Skeletal muscle cell (primary cell): ENCODE measurements at places on chromosomes 5 and 9.

GRCh38 chr5:98510143-98510985 is 263.1 kb upstream of the RGMB start:
- no peak for DNase-seq

- DNase-seq, result no peak
Observed at GRCh38 chr5:82331557-82331956, 53.4 kb upstream of the RPS23 start.

DNA sequence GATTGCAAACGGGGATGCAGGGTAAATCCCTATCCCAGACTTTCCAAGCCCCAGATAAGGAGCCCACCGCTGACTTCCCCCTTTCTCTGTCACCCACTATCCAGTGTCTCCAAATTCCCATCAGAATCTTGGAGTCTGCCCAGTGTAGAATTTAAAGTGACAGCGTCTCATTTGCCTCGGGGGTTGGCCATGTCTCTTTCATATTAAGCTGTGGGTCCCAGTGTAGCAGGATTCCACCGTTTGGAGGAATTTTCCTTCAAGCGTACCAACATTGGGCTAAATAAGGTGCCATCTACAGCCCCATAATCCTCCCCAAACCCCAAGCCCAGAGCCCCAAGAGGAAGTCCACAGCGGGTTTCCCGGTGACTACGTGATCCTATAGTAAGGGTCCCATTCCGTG is 1.1 kb downstream of the BRINP1 start:
- no peak for DNase-seq

DNA sequence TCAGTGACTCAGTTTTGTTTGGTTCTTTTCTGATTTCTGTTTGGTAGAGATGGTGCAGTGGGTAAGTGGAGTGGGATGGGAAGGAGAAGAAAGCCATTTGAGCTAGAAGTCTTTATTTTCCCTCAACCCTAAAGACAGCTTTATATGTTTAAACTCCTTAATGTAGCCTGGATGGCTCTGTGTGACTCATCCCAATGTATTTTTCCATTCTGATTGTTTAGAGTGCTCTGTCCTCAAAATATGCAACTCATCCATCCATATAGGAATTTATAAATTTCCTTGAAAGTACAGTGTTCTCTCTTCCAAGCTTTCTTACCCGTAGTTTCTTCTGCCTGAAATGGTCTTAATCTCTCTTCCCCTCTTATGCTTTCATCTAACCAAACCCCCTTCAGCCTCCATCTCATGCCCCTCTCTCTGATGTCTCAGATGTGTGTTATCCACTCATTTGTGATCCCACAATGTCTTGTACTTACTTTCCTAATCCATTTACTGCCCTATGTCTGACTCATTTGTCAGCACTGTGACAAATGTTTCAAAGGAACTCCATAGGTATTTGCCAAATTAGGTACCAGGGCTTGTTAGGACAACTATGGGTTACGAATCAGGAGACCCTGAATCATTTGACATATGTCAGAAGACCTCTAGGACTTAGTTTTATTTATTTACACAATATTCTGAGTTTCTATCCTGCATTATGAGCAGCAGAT is 217.5 kb upstream of the SGCD start:
- no peak for DNase-seq

GRCh38 chr5:128711216-128711615 is 173.2 kb upstream of the FBN2 start:
- DNase-seq, result no peak

- DNase-seq, result no peak
Observed at GRCh38 chr5:177427919-177428573, 1.6 kb downstream of the GRK6 start.

DNA sequence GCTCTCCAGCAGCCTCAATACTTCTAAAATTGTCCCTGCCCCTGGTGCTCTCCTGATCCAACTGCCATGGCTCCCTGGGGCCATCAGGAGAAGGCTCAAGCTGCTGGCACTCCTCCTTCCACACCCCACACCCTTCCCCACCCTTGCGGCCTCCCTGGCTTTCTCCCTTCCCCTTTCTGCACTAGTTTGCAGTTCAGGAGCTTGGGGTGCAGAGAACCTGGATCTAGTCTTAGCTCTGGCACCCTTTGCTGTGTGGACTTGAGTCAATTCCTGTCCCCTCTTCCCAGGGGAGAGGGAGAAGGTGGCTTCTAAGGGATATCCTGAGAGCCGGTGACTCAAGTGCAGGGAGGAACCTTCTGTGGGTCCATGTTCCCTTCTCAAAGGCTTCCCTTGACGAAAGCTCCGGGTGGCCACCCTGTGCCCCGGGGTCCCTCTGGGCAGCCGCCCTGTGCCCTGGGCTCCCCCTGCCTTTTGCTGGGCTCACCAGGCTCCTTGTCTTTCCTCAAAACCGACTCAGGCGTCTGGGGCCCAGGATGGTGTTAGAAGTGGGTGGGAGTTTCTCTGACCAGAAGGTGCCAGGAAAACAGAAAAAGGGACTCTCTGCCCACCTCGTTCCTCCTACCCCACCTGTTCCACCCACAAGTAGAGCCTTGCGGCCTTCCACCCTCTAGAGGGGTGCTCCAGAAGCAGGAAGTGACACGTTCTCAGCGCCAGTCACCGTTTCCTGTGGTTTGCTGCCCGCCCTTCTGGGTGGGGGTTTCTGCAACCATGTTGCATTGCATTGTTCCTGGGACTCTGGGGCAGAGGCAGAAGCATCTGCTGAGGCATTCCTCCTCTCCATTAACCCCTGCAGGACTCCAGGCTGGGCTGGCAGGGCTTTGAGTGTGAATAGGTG is 15.0 kb downstream of the GLIPR2 start:
- no peak for DNase-seq

DNA sequence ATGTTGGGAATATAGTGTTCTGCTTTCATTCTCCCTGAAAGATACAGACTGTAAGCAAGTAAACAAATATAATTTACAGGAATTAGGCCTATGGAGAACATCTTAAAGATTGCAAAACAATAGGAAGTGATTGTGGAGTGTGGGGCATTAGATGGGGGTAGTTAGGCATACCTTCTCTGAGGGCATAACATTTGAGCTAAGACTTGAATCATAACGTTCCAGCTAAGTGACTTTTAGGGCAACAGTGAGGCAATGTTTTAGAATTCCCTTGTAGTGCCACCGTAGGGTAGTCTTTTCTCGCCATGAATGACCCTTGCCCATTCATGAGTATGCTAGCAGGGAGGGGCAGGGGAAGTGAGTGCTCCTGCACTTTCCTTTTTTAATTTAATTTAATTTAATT is 173.3 kb downstream of the SPATA31D1 start:
- DNase-seq, result no peak

- no peak for DNase-seq
Observed at GRCh38 chr5:143040622-143041021, 270.4 kb downstream of the ARHGAP26 start.

DNA sequence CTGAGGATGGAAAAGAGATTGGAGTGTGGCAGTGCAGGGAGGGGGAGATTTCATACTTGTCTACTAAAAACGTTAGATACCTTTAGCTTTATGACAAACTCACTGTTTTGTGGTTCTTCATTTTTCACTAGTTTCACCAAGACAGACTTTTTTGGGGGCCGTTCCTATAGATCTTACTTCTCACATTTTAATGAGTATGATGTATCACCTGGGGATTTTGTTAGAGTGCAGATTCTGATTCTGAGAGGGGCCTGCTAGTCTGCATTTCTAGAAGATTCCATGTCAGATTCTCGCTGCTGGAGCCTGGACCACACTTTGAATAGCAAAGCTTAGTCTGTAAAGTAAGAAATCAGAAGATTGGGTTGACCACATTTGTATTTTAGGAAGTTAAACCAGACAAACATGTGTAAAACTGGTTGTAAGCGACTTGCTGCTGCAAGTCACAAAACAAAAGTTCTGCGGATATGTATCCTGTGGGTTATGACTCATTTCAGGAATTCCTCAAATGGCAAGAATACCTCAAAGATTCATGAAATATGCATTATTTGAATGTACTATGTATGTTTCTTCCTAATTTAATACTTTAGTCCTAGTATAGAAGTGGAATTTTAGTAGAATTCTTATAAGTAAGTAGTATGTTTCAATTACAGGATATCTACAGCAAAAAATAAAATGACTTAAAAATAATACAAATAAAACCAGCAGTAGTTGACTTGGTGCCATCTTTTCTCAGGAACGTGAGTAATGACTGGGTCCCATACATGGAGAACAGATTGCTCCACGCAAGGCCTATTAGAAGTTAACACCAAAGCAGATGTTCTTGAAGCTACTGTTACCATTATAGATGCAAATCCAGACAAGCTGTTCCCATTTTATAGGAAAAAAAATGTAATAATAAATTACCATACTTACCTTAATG is 27.8 kb downstream of the NFIL3 start:
- DNase-seq, result peak; percentile 74

DNA sequence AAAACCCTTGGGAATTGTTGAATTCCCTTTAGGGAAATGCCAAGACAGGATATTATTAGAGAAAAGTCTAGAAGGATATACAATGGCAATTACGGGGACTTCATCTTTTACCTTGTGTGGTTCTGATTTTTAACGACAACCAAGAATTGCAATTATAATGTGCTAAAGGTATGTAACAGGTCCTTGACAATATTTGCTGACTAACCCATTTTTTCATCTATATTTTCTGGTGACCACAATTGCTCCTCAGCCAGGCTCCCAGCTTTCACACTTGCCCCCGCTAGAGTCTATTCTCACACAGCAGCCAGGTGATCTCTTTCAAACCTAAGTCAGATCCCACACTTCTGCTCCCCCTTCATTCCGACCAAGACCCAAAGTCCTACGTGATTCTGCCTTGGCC is 34.3 kb downstream of the BARHL1 start:
- DNase-seq, result no peak

DNA sequence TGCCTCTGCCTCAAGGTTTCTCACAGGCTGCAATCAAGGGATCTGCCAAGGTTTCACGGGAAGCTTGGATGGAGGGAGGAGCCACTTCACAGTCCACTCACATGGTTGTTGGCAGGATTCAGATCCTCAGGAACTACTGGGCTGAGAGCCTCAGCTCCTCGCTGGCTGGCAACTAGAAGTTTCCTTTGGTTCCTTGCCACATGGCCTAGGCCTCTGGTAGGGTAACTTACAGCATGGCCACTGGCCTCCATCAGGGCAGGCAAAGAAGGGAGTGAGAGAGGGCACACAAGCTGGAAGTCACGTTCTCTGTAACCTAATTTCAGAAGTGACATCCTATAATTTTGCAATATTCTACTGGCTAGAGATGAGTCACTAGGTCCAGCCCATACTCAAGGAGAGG is 32.2 kb downstream of the SPOCK1 start:
- DNase-seq, result no peak

- DNase-seq, result no peak
Observed at GRCh38 chr5:88799938-88800535, 82.9 kb downstream of the MEF2C start.

DNA sequence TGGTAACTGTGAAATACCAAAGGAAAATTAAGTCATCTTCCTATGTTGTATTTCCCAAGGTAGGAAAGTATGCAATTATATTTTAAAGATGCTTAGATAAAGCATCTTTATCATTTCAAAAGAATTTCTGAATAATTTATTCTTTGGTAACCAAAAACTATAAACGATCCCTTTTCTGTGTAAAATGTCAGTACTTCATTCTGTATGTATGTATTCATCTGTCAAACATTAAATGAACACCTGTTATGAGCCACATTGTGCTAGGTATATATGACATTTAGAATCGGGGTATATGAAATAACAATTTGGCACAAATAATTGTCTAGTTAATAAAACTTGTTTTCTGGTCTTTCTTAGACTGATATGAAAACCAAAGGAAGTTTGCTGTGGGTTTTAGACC is 89.4 kb upstream of the DHFR start:
- DNase-seq, result no peak
